ENCODE measurements at places on chromosomes 11 and 22. TPM values are rescaled to one million over a fixed set of nuclear protein-coding genes. Genes with fewer than 3 reads are reported as not detected.

SCO2 gene
- 13.9 TPM for total RNA-seq

OR8D1 gene
- total RNA-seq, result not detected

SYCE3 gene
- total RNA-seq, result not detected

GRCh38 chr11:105357146-105357545, 217.6 kb upstream of the CARD18 start:
- no peak overlapping the region for H3K27ac ChIP-seq
- DNase-seq, result no peak
- no peaks in the 10 kb centered on the region for H3K36me3 ChIP-seq
- no peaks in the 10 kb centered on the region for H3K27me3 ChIP-seq

DNA sequence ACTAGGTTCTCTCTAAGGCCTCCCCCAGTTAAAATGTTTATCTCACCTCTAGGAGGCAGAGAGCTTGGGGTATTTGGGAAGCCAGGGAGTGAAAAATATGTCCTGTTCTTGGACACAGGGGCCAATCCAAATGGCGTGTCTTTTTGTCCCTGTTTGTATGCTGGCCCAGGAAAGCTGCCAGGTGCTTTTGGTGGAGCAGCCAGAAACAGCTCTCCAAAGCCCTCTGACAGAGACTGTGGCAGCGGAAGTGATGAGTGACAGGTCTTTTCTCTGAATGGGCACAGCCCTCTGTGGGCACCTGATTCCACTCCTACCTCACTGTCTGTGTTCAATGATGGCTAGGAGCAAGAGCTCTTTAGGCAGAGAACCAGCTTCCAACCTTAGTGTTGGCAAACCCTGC, 106.4 kb upstream of the KIRREL3 start:
- no peak overlapping the region for H3K4me3 ChIP-seq
- H3K27me3 ChIP-seq, result no peaks in the 10 kb centered on the region
- no peak overlapping the region for H3K27ac ChIP-seq

- no peaks in the 10 kb centered on the region for H3K4me1 ChIP-seq
- H3K27me3 ChIP-seq, result peaks cover 5% of the 10 kb centered on the region
- no peaks in the 10 kb centered on the region for H3K36me3 ChIP-seq
Observed at GRCh38 chr11:61712314-61712713, 32.1 kb downstream of the DAGLA start.

GRCh38 chr22:45962756-45963324, 14.1 kb downstream of the WNT7B start:
- H3K27ac ChIP-seq, result no peak overlapping the region
- no peaks in the 10 kb centered on the region for H3K27me3 ChIP-seq
- H3K4me1 ChIP-seq, result no peaks in the 10 kb centered on the region
- no peak for DNase-seq
- H3K36me3 ChIP-seq, result no peaks in the 10 kb centered on the region

DNA sequence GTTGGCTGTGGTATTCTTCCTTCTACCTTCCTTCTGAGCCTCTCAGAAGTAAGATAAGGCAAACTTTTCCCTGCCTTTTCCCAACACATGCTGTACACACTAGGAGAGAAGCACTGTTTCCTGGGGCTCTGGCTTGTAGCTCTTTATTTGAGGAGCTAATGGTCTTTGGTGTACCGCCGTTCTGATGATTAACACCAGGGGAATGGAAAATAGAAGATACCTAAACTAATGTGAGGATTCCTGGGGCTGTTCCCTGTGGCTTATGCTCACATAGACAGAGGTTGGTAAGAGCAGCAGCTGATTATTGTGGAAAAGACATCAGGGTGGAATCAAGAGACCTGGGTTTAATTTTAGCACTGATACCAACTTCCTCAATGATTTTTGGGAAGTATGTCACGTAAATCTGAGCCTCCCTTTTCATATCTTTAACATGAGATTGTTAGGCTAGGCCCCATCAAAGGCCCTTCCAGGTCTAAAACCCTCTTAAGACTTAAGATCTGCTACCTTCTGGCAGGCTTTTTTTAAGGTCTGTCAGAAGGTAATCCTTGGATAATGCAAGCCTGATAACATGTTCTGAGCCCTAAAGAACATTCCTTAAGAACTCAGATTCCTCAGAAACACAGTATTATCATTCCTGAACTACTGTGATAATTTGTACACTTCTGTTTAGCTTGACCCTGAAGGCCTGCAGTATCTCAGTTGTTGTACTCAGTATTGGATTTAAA, 24.8 kb upstream of the RCE1 start:
- no peaks in the 10 kb centered on the region for H3K27me3 ChIP-seq
- H3K27ac ChIP-seq, result no peak overlapping the region
- no peak overlapping the region for H3K4me3 ChIP-seq
- DNase-seq, result no peak
- H3K4me1 ChIP-seq, result no peaks in the 10 kb centered on the region
- H3K36me3 ChIP-seq, result no peaks in the 10 kb centered on the region

- no peak overlapping the region for H3K4me3 ChIP-seq
- no peaks in the 10 kb centered on the region for H3K36me3 ChIP-seq
- no peak overlapping the region for H3K27ac ChIP-seq
- no peaks in the 10 kb centered on the region for H3K4me1 ChIP-seq
- no peaks in the 10 kb centered on the region for H3K27me3 ChIP-seq
Observed at GRCh38 chr22:32811788-32812545, 10.5 kb downstream of the TIMP3 start.

DNA sequence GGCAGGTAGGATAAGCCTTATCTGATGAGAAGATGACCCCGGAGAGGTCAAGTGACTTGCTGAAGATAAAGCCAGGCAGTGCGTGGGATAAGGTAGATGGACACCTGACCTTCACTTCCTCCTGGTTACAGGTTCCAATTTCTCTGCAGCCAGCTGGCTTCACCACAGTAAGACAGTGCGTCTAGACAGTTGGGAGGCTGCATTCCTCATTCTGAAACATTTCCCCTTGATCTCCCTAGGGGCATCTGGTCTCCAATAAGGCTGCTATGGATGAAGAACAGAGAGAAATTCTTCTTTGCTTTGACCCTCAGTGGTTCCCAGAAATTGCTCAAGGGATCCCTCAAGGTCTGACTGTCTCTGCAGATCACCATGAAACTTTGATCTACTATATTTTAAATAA, 211.3 kb downstream of the MYO18B start:
- H3K27ac ChIP-seq, result no peak overlapping the region
- no peaks in the 10 kb centered on the region for H3K27me3 ChIP-seq
- H3K4me1 ChIP-seq, result no peaks in the 10 kb centered on the region
- H3K36me3 ChIP-seq, result no peaks in the 10 kb centered on the region
- no peak overlapping the region for H3K4me3 ChIP-seq
- no peak for DNase-seq

- DNase-seq, result no peak
- no peaks in the 10 kb centered on the region for H3K27me3 ChIP-seq
- no peak overlapping the region for H3K4me3 ChIP-seq
- no peak overlapping the region for H3K27ac ChIP-seq
Observed at GRCh38 chr11:79331203-79331901, 109.5 kb downstream of the TENM4 start.

DNA sequence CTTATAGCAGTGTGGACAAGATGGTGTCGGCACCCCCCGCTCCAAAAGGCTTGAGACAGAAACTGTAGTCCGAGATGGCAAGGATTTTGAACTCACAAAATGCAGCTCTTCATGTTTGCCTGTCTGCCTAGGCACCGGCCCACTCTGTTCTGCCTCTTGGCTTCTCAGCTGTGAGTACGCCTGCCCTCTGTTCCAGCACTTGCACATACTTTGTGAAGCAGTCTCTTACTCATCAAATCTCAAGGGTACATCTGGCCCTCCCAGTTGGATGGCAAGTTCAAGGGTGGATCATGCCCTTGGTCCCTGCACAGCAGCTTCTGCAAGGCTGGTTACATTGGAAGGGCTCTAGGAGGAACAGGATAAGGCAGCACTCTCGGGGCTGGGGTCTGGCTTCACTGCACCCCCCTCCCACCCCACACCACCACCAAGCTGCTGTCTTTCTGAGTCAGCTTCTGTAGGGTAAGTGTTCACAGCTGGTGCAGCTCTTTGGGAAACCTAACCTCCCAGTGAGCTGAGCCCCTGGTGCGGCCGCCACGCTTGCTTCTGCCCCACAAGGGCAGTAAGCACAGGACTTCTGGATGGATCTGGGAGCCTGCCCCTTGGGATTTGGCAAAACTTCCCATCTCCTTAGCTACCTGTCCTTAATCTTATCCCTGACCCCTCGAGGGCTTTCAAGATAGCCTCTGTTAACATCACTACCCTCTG, 37.2 kb downstream of the FAM83F start:
- H3K27me3 ChIP-seq, result no peaks in the 10 kb centered on the region
- H3K27ac ChIP-seq, result peak overlapping the region; percentile 84
- H3K4me3 ChIP-seq, result no peak overlapping the region
- H3K36me3 ChIP-seq, result no peaks in the 10 kb centered on the region
- DNase-seq, result no peak
- peaks cover 26% of the 10 kb centered on the region for H3K4me1 ChIP-seq

- no peaks in the 10 kb centered on the region for H3K4me1 ChIP-seq
- H3K36me3 ChIP-seq, result no peaks in the 10 kb centered on the region
- H3K27ac ChIP-seq, result no peak overlapping the region
- DNase-seq, result no peak
Observed at GRCh38 chr11:62054484-62055121, 69.2 kb upstream of the INCENP start.

DNA sequence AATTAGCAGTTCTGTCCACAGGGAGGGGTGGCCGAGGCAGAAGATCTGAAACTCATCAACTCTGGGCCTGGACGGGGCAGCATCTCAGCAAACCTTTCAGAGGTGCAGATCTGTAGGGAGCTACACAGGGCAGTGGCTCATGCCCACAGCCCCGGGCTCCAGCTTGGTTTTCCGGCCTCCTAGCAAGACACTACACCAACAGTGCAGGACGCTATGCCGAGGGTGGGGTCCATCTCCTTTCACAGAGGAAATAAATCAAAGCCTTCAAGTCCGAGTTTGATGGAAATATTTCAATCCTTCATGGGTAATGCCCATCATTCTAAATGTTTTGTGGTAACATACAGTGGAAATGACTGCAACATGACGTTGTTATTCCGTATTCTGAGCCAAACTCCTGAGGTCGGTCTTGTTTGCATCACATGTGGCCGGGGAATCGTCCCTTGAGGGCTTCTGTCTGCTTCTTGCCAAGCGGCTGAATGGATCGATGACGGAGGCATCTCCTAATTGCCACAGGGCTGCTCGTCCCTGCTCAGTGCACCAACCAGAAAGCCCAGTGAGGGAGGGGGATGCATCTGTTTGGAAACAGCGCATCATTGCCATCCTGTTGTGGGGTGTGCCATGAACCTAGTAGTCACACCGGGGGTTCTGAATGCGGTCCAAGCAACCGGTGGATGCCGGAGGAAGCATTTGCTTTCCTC, 30.0 kb downstream of the LINC01488 start:
- H3K27me3 ChIP-seq, result peaks cover 7% of the 10 kb centered on the region
- H3K36me3 ChIP-seq, result no peaks in the 10 kb centered on the region
- DNase-seq, result no peak
- no peak overlapping the region for H3K4me3 ChIP-seq
- H3K4me1 ChIP-seq, result peaks cover 15% of the 10 kb centered on the region

GRCh38 chr22:37409459-37410050, 17.7 kb downstream of the ELFN2 start:
- H3K27ac ChIP-seq, result no peak overlapping the region
- peaks cover 19% of the 10 kb centered on the region for H3K4me1 ChIP-seq
- no peak for DNase-seq
- H3K36me3 ChIP-seq, result no peaks in the 10 kb centered on the region
- no peak overlapping the region for H3K4me3 ChIP-seq

DNA sequence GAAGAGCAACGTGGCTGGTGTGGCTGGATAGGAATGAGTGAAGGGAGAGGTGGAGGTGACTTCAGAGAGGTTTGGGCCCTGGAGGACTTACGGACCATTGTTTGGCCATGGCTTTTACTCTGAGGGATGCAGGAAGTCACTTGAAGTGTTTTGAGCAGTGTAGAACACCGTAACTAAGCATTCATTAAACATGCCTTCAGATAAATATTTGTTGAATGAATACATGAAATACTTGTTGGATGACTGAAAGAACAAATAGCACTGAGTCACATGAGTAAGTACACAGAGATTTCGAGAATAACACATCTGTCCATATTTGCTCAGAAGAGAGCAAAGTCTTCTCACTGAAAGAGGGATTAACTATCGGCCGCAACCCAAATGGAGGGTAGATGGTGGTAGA, 182.7 kb upstream of the SNX19 start:
- no peak overlapping the region for H3K4me3 ChIP-seq
- no peak overlapping the region for H3K27ac ChIP-seq
- H3K4me1 ChIP-seq, result no peaks in the 10 kb centered on the region

DNA sequence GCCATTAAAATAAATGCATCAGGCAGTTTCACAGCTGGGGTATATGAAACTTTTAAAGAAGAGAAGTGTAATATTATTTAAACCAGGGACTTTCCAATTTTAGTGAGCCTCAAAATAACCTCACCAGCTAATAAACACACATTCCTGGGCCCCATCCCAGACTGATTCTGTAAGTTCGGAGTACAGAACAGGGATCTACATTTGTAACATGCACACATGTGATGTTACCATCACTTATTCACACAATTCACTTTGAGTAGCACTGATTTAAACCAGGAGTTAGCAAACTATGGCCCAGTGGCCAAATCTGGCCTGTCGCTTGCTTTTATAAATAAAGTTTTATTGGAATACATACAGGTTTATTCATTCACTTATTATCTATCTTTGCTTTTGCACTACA, 62.0 kb downstream of the STK33 start:
- H3K27me3 ChIP-seq, result peaks cover 3% of the 10 kb centered on the region
- H3K36me3 ChIP-seq, result no peaks in the 10 kb centered on the region
- no peak overlapping the region for H3K4me3 ChIP-seq
- no peak for DNase-seq
- H3K4me1 ChIP-seq, result no peaks in the 10 kb centered on the region

GRCh38 chr11:57668434-57668782, 494 bp downstream of the ZDHHC5 start:
- H3K27me3 ChIP-seq, result no peaks in the 10 kb centered on the region
- H3K36me3 ChIP-seq, result peaks cover 33% of the 10 kb centered on the region
- H3K4me1 ChIP-seq, result peaks cover 51% of the 10 kb centered on the region
- H3K4me3 ChIP-seq, result peak overlapping the region; percentile 96
- H3K27ac ChIP-seq, result peak overlapping the region; percentile 99

DNA sequence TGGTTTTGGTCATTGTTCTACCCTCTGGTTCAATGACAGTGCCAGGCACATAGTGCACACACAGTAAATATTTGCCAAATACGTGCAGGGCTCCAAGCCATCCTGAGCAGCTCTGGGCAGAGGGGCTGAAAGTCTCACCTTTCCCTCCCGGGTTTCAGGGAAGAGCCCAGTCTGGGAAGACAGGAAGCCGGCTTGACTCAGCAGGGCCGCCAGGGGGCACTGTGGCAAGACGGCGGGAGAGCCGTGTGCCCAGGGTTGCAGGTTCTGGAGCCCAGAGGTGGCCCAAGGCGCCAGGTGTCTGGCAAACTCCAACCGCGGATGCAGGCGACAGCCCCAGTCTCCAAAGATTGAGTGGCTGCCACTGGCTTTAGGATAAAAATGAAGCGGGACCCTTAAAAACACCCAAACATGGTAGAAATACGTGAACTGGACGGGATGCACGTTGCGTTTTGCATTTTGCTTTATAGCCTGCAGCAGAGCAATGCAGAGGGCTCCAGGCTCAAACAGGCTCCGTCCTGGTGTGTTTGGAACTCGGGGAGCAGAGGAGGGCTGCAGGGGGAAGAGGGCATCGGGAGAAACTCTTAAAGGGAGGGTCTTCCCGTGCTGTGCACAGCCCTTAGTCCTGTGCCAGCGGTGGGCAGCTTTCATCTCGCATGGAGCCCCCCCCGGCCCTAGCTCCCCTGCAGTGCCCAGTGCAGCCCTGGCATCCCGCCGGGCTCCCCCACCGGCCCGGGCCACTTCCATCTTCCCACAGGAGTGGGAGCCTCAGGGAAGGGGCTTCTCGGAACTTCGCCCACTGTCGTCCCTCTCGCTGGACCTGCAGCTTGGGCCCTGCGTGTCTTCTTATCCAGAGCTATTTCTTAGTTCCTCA, 10.7 kb downstream of the KRTAP5-5 start:
- peak; percentile 32 for DNase-seq
- H3K4me1 ChIP-seq, result no peaks in the 10 kb centered on the region
- no peak overlapping the region for H3K4me3 ChIP-seq

Measured in activated CD8-positive, alpha-beta T cell treated with anti-CD3 and anti-CD28 coated beads, Interleukin-2, amount 10 ng/mL, durations not matched to agents 7 days and 5 days (primary cell).